ENCODE measurements at places on chromosomes 3 and 15.

DNA sequence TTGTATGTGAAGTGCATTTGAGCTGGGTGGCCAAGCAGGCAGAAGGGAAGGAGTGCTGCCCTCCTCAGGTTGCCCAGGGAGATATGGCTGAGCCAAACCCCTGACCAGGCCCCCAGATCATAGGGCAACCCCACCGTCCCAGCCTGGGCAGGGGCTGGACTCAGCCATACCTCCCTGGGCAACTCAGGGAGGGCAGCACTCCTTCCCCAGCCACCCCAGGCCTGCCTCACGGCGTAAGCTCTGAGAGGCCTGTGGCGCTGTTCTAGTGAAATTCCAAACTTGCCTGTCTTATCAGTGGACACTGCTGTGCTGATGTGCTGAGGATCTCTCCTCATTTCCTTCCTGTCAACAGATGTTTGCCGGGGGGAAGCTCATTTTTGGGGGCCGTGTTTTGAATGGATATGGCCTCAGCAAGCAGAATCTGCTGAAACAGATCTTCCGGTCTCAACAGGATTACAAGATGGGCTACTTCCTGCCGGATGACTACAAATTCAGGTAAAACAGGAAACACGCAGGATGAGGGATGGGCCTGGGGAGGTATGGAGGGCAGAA lies 57.6 kb upstream of the FGD5 start:
- DNase-seq, result no peak

- DNase-seq, result no peak
Measured at GRCh38 chr3:100105501-100105900, 8.8 kb downstream of the FILIP1L start.

DNA sequence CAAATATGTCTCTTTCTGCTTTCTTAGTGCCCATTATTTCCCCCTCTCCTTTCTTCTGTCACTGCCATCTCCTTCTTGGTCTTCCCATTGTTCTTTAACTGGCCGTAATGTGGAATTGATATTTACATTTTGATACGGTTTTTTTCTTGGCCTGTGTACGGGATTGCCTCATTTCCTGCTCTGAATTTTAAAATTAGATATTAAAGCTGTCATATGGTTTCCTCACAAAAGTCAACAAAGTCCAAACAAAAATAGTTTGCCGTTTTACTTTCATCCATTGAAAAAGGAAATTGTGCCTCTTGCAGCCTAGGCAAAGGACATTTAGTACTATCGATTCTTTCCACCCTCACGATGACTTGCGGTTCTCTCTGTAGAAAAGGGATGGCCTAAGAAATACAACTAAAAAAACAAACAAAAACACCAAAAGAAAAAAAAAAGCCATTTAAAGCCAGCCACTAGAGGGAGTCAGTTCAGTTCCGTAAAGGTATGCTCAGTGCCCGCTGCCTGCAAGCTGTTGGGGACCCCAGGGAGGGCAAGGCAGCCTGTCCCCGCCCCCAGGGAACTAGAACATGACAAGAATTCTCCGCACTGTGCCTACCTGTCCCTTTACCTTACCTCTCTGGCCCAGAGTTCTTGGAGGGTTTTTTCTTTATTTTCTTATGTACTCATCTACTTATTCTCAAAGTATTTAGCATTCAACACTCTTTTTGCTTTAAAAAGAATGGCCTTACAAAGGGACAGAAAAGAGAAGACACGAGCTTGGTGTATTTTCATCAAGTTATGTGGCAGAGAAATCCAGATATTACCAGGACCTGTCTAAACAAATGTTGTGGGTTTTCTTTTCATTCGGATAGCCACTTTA lies 30.0 kb upstream of the NR2E3 start:
- no peak for DNase-seq

GRCh38 chr3:41163421-41163820 lies 35.9 kb upstream of the CTNNB1 start:
- DNase-seq, result no peak

DNA sequence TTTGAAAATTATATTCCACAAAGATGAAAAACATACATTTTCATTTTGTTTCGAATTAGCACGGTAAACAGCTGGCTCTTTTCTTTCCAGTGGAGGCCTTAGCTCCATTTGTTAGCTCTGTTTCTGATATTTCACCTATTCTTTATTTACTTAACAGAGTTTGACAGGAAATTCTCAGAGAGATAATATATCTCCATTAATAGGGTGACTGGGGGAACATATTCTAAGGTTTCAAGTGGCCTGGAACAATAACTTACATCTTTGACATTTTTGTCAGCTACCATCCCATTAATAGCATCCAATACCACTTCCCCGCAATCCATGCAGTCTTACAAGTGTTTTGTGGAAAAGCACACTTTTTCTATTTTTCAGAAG lies 577.6 kb upstream of the MDFIC2 start:
- DNase-seq, result no peak

DNA sequence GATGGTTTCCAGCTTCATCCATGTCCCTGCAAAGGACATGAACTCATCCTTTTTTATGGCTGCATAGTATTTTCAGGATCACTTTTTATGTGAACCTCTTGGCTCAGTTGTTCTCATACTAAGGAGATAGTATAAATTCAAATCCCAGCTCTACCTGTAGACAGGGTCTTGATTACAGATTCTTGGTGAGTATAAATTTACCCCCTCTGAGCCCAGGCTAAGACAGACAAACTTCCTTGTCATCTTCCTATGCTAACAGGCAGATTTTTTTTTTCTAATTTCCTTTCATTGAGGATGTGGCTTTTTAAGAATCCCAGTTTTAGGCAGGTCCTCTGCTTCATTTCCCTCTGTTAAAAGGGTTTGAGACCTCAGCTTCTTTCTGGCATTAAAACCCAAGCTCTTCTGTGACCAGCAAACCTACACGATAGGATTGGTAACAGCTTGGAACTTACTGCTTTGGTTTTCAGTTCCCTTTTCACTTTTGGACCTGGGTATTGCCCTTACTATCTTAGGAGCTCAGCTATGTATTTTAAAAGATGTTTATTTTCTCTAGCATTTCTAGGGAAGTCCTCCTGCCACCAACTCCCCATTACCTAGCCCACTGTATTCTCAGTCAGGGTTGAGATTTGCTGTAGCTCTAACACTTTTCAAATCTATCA lies 72.5 kb downstream of the VPS8 start:
- no peak for DNase-seq

GRCh38 chr3:178244733-178245709 lies 291.2 kb upstream of the KCNMB2 start:
- no peak for DNase-seq

GRCh38 chr15:40766906-40767837 lies 2.6 kb upstream of the C15orf62 start:
- no peak for DNase-seq

- DNase-seq, result no peak
Measured at GRCh38 chr3:187183903-187184302, 13.4 kb upstream of the RTP1 start.

DNA sequence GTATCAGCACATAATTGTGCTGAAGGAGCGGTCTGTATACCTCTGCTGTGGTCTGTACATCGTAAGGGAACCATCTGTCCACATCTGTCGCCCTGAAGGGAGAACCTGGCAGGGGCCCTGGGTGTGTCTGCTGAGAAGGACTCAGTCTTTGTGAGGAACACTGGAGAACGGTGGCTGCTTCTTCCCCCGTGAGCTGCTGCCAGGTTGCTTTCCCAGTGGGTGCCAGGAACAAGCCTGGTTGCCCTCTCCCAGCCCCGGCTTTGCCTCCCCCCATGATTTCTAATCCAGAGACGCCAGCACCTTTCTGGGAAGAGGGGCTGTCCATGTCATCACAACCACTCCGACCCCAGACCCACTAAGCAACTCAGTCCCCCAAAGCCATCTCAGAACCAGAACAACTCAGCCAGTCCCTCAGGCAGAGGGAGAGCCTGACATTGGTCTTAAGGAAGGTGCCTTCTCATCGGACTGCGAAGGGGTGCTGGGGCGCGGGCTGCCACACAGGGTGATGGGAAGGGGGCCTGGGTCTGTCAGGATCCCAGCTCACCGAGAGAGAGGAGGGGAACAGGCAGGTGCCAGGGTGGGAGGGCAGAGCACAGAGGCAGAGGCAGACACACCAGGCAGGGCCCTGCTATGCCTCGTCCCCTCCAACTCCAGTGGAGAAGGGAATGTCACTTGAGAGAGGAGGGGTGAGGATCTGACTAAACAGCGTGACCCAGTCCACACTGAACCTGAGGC lies 8.5 kb downstream of the TNK2 start:
- no peak for DNase-seq

DNA sequence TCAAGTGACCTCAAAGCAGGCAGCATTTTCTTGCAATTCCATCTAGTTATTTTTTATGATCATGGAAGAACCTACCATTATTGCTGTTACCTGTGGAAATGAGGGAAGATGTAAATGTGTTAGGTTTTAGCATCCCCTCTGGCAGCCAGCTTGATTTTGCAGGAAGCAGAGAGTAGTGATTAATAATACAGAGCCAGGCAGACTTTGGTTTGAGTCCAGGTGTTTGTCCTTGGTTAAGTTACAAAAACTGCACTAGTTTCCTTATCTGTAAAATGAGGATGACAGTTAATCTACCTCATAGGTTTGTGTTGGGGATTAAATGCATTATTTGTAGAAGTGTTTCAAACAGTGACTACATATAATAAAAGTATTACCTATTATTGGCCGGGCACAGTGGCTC lies 6.7 kb upstream of the ZNF621 start:
- DNase-seq, result no peak

All from stimulated activated CD4-positive, alpha-beta T cell treated with anti-CD3 and anti-CD28 coated beads, Interleukin-1b, Interleukin-23, amount 100 ng/mL, for 1 hour (primary cell).